ENCODE measurements at places on chromosomes 7 and 10. TPM values are rescaled to one million over a fixed set of nuclear protein-coding genes. Genes with fewer than 3 reads are reported as not detected.

DNA sequence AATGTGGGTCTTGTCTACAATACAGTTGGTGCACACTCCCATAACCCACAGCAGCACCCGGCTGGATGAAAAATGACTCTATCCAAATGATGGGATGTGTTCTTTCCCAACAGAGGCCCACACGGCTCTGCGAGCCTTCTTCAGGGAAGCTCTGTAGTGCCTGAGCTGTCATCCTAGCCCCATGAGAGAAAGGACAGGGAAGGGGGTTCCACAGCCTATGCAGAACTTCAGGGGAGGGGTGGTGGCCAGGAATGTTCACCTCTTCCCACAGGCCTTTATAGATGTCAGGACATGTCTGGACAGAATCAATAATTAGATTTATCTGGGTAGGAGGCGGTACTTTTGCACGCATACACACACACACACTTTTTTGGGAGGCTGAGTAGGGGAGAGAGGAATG, 109.0 kb downstream of the JCAD start:
- H3K4me1 ChIP-seq = peaks cover 3% of the 10 kb centered on the region
- H3K4me3 ChIP-seq = no peak overlapping the region
- DNase-seq = no peak
- H3K27ac ChIP-seq = no peak overlapping the region
- H3K36me3 ChIP-seq = no peaks in the 10 kb centered on the region

DNA sequence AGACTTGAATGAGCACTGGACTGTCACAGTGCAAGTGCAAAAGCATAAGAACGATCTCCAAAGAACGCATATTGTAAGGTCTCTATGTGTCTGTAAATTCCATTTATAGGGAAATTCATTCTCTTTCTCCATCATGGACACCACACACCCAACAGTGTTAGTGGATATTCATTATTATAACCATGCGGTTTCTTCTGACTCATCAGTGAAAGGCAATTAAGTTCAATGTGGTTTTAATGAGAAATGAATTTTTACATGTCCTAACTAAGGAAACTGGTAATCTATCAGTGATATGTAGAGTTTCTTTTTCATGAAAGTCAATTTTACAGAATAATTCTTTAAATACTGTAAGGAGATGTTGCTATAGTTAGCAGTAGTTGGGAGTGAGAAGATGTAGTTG, 25.9 kb downstream of the GIMAP8 start:
- no peak overlapping the region for H3K27ac ChIP-seq
- no peak overlapping the region for H3K4me3 ChIP-seq
- H3K36me3 ChIP-seq = no peaks in the 10 kb centered on the region
- no peaks in the 10 kb centered on the region for H3K4me1 ChIP-seq
- no peak for DNase-seq

DNA sequence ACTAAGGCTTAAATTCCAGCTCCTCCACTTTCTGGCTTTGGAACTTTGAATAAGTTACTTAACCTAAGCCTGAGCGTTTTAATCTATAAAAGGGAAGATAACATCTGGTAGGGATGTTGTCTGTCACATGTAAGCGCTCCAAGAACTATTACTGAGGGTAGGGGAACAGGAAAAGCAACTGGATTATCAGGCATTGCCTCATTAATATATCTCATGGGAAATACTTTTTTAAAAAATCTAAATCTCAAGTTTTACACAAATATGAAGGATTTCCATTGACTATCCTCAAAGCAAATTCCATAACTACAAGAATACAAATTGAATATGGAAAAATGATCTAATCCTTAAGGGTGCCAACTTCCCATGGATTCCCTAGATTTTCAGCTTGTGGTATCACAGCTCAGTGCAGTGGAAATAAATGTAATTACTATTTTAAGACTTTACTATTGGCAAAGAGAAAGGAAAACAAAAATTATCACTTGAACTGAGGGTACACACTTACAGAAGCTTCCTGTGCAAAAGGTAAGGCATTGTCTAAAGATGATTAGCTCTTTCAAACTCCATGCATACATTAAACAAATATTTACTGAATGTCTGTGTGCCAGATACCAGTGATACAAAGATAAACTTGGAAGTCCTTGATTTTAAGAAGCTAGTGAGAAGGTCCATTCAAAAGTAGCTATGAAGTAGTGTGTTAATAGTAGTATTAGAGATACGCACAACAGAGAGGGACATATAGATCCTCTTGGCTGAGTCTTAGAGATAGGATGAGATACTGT, 38.4 kb downstream of the NT5C2 start:
- 0 out of 2 replicates have a peak, but pooled peaks cover 2% of the 10 kb centered on the region for H3K4me1 ChIP-seq
- no peaks in the 10 kb centered on the region for H3K36me3 ChIP-seq
- H3K4me3 ChIP-seq = no peak overlapping the region
- no peak for DNase-seq
- no peak overlapping the region for H3K27ac ChIP-seq

GRCh38 chr10:17742918-17743317, 9.1 kb upstream of the TMEM236 start:
- H3K36me3 ChIP-seq = no peaks in the 10 kb centered on the region
- no peak overlapping the region for H3K27ac ChIP-seq

- H3K27ac ChIP-seq = no peak overlapping the region
- H3K27me3 ChIP-seq = no peaks in the 10 kb centered on the region
- no peak for DNase-seq
- no peak overlapping the region for H3K4me3 ChIP-seq
These were observed 96.9 kb downstream of the KIAA1217 start for GRCh38 chr10:24305551-24306506.

GRCh38 chr10:74081192-74081803, 69.3 kb downstream of the AP3M1 start:
- DNase-seq = no peak
- H3K27me3 ChIP-seq = no peaks in the 10 kb centered on the region
- no peak overlapping the region for H3K27ac ChIP-seq
- H3K4me3 ChIP-seq = no peak overlapping the region
- H3K4me1 ChIP-seq = peaks cover 4% of the 10 kb centered on the region
- peaks cover 33% of the 10 kb centered on the region for H3K36me3 ChIP-seq

DNA sequence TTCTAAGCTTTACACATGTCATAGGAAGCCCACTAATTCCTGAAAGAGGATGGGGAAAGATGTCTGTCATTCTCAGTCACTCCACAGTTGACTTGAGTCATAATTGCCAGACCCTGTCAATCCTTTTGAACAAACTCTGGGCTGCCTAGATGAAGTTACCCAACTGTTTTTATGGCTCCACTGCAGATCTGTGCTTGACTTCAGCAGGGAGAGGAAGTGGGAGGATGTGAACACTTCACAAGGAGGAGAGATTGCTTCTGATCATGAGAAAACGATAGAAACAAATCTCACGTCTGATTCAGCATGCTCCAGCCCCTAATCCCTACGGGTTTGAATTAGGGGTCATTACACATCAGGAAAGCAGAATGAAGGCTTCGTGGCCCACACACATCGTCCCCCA, 596.6 kb upstream of the CELF2 start:
- no peak for DNase-seq
- no peaks in the 10 kb centered on the region for H3K27me3 ChIP-seq
- H3K4me3 ChIP-seq = no peak overlapping the region

DNA sequence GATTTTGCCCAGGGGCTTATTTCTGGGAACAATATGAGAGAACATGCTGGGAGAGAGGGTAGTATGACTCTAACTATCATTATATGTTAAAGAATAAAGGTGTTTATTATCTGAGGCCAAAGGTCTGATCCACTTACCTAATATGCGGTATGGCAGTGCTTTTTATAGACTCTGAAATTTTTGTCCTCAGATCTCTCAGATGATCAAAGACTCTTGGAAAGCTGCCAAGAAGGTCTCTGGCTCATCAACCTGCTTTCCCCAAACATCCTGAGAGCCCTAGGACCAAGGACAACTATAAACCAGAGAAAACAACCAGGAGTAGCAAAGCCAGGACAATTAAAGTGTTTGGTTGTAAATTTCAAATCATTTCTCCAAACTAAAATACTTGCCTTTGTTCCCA, 255.7 kb upstream of the LRRN3 start:
- no peak overlapping the region for H3K4me3 ChIP-seq
- no peaks in the 10 kb centered on the region for H3K27me3 ChIP-seq
- no peak for DNase-seq
- no peak overlapping the region for H3K27ac ChIP-seq

- H3K4me3 ChIP-seq = no peak overlapping the region
- DNase-seq = no peak
These were observed 30.3 kb upstream of the CCSER2 start for GRCh38 chr10:84298057-84298456.

DNA sequence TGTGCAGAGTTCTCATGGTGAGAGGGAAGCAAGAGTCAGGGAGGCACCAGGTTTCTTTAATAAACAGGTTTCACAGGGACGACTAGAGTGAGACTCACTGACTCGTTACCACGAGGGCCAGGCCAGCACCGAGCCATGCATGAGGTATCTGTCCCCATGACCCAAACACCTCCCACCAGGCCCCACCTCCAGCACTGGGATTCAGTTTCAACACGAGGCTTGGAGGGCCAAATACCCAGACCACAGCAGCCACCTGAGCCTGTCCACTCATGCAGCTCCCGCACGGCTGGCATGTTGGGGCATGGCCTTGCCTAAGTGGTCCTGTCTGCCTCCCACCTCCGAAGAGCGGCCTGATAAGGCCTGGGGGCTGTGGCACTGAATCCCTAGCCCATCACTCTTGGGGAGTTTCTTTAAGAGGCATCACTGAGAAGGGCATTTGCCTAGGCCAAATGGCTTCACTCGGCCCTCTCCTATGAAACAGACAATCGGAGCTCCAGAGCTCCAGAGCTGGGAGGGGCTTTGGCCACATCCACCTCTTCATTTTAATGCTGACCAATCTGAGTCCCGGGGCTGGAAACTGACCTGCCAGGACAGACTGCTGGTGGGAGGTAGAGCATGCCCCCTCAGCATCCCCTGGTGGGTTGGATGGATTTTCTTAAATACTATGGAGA, 157.8 kb downstream of the DNAJB6 start:
- DNase-seq = no peak
- no peaks in the 10 kb centered on the region for H3K36me3 ChIP-seq
- no peak overlapping the region for H3K27ac ChIP-seq
- H3K4me1 ChIP-seq = no peaks in the 10 kb centered on the region
- H3K27me3 ChIP-seq = peaks cover 12% of the 10 kb centered on the region

DNA sequence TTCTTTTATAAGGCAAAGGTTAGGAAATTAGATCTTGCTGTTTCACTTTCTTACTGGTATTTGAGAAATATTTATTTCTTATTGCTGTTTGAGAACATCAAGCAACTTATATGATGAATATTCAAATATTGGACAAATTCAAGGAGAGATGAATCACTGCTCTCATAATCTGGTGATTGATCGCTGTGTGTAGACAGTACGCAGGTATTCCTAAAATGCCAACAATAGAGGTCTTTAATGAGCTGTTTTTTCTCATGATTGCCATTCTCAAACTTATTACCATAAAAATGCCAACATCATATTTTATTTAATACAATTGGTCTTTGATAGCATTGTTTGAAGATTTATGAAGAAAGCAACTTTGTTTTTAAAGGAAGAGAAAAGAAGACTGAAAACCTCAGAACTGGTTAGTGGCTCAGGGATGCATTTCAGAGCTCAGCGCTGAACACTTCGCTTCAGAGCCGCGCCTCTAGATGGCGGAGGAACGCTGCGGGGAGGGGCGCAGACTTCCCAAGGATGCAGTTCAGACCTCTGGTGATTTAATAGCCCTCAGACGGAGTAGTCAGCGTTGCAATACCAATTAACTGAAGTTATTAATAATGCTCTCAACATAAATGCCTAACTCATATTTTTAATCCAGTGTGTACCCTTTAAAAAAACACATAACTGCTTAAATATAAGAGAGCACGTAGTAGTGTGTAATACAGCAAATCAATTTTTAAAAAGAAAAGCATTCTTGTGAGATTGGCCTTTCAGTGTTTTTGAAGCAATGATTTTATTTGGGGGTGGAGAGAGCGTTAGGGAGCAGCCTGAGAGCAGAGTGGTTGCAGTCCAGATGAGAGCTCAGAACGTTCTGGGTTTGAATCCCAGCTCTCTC, 38.5 kb upstream of the STEAP4 start:
- H3K27me3 ChIP-seq = no peaks in the 10 kb centered on the region
- no peaks in the 10 kb centered on the region for H3K36me3 ChIP-seq
- H3K4me1 ChIP-seq = no peaks in the 10 kb centered on the region

DNA sequence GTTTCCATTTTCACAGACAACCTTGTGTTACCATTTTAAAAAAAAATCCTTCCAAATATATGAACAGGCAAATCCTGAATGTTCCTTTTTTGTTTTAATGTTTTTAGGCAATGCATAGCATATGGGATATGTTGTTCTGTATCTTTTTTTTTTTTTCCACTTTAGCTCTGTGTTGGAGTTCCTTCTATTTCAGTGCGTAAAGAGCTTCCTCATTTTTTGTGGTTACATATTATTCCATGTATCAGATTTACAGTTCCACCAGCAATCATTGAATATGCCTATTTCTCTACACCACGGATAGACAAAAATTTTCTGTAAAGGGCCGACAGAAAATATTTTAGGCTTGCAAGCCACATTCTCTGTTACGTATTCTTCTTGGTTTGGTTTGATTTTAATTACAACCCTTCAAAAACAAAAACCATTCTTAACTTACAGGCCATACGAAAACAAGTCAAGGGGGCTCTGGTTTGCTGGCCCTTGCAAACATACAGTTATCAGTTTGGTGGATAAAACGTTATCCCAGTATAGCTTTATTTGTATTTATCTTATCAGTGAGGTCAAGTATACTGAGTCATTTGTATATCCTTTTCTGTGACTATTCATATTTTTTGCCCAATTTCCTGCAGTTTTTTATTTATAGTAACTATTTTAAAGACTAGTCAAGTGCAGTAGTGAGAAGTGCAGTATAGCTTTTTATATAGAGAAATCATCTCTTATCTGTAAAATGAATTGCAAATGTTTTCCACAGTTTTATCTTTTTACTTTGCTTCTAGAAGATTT, 55.7 kb downstream of the RALA start:
- no peak overlapping the region for H3K4me3 ChIP-seq
- H3K4me1 ChIP-seq = peaks cover 2% of the 10 kb centered on the region
- no peaks in the 10 kb centered on the region for H3K36me3 ChIP-seq
- H3K27ac ChIP-seq = no peak overlapping the region

DNA sequence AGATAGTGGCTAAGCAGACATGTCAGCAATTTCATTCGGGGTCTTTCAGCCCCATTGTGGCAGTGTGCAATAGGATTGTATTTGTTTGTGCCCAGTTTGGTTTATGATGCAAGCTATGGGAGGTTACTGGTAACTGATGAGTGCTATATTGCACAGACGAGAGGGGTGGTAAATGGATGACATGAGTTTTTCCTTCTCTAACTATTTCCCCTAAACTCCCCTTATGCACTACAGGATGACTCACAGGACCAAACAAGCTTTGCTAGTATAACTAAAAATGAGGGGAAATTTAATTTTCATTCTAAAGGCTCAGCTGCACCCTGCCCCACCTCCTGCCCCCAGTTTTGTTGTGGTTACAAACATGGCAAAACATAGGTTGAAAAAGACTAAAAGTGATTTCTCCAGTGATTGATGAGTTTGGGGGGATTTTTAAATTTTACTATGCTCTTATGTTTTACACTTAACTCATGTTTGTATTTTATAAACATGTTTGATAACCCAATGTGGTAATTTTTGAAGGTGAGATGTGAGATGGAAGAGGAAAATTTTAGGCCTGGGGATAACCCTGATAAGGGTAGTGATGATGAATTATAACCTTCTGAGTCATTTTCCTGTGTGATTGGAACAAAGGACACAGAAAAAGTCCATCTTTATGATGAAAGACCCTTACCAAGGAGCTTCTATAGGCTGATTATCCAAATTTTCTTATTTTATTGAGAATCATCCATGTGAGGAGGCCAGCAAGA, 60.8 kb upstream of the NAMPT start:
- no peak overlapping the region for H3K4me3 ChIP-seq
- no peaks in the 10 kb centered on the region for H3K27me3 ChIP-seq
- no peaks in the 10 kb centered on the region for H3K4me1 ChIP-seq
- H3K36me3 ChIP-seq = no peaks in the 10 kb centered on the region
- H3K27ac ChIP-seq = no peak overlapping the region

Gene GPNMB
- 0.52 TPM for total RNA-seq

Gene POLR2J2
- total RNA-seq = 7.9 TPM

Gene CASP7
- total RNA-seq = 4.1 TPM

Gene HOXA7
- total RNA-seq = not detected

Gene IFIT1B
- total RNA-seq = not detected

Gene SPDYE18
- total RNA-seq = not detected

Gene RALA
- total RNA-seq = 68.5 TPM
